ENCODE measurements at places on chromosomes 7 and 10. TPM values are rescaled to one million over a fixed set of nuclear protein-coding genes. Genes with fewer than 3 reads are reported as not detected.

GRCh38 chr7:42193471-42194129 lies 43.4 kb downstream of the GLI3 start:
- peak; percentile 30 for DNase-seq

GRCh38 chr7:81416659-81417058 lies 353.2 kb downstream of the HGF start:
- DNase-seq: no peak

DNA sequence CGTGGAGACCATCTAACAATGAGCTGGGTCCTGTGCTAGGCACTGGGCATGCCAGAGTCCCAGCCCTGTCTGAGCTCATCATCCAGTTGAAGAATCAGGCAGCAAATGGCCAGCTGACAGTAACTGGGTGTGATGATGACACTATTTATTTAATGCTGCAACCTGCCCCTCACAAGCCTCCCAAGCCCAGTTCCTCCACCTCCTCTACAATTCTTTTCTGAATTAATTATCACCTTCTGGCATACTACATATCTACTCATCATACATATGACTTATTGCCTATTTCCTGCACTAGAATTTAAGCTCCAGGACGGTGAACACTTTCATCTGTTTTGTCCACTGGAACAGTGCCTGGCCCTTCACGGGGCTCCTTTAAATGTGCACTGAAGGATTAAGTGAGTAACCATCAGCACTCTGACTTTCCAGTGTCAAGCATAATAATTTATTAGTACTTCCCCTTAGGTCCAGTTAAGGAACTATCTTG lies 96.7 kb upstream of the LAMB4 start:
- DNase-seq: no peak

DNA sequence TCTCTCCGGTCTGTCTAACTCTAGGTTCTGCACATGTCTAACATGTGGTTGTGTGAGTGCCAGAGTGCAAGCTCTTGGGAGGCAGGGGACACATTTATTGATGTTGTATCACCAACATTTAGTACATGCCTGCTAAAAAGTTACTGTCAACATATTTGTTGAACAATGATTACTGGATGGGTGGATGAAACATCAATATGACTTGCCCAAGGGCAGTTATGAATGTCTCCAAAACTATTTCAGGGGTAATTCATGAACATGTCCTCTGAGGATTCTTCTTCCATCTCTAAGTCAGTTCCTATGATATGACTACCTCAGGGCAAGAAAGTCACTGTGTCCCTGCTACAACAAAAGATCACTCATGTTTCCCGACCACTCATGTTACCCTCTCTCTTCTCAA lies 91.3 kb upstream of the STEAP1B start:
- DNase-seq: no peak

DNA sequence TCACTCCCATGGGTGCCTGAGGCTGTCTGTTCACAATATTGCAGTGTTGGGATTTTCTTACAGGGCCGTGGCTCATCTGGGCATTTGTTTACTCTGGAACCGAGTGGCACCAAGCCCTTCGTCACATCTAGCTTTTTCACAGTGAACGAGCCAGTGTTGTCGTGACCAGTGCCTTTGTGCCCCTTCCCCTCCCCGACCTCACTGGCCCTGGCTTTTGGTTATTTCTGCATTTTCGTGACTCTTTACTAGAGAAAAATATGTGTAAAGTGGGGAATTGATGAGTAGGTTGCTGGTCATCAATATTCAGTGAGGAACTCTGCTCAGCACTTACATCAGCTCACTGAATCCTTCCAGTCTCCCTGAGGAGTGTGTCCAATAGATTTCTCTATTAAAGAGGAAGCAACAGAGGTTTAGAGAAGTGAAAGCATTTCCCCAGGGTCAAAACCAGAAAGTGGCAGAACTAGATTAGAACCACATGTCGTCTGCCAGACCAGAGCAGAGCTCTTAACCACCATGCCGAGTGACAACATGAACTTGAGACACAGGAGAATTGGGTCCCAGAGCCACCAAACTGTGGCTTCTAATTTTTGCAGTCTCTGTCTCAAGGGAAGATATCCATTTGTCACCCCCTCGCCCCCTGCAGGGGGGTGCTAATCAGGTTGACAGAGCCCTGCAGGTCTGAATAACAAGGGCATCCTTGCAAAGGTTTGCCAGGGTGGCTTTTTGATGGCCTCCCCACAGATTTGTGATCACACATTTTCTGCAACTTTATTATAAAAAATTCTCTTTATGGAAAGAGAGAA lies 125.3 kb downstream of the CHN2 start:
- no peak for DNase-seq

DNA sequence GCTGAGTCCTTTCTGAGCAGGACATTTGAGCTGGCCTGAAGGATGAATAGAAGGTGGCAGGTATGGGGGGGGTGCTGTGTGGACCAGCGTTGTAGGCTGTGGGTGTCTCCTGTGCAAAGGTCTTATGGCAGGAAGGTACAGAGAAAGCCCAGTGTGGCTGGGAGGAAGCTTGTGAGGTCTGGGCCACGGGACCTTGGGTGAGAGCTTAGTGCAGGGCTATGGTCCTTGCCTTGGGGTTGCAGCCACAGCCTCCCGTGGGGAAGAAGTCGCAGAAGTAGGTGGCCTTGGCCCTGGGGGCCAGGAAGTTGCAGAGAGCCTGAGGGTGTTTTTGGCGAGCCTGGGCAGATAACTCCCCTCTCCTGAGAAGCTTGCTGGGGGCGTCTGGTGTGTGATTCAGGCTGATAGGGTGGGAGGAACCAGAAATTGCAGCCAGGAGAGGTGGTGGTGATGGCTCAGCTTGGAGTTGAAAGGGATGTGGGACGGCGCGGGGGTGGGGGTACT lies 172.0 kb upstream of the TNRC18 start:
- DNase-seq: no peak

DNA sequence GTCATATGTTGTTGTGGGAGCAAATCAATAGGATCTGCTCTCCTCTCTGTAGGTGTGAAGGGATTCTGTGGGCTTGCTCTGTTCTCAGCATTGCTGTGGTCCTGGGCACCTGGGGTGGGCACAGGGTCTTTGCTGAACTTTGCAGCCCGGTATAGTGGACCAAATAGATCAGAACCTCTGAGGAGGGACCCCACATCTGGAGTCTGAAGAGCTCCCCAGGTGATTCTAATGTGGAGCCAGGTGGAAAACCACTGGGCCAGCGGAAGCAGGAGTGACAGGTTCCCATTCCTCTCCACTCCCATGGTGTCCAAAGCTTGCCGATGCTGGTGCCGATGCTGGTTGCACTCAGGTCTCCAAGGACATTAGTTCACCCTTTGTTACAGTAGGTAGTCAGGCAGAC lies 257.2 kb downstream of the GLRX3 start:
- DNase-seq: no peak

DNA sequence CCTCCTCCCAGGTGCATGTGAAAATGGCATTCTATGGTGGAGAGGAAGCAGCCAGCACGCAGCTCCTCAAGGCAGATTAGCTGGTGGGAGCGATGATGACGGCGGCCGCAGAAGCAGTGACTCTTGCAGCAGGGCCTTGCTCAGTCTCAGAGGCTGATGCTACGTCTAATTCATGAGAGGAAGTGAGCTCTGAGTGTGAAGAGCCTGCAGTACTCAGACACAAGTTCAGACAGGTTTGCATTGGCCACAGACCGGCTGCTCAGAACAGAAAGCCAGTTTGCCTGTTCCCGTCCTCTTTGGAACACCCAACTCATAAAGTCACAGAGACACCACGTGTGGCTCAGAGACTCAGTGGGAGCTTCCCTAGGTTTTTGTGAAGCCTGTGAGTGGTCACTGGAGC lies 136.5 kb downstream of the ADARB2 start:
- no peak for DNase-seq

GRCh38 chr10:7667262-7668141 lies 736 bp upstream of the ITIH5 start:
- DNase-seq: peak; percentile 71

Gene MEOX2
- total RNA-seq: 1.2 TPM

Gene NPC1L1
- 0.88 TPM for total RNA-seq

Gene GNGT1
- 0.35 TPM for total RNA-seq

Gene SCIN
- 141 TPM for total RNA-seq

Gene CYP26C1
- total RNA-seq: 0.35 TPM

Gene VAX1
- not detected for total RNA-seq
